Activated T-cell treated with anti-CD3 and anti-CD28 coated beads, Interleukin-2, amount 50 U/mL, for 72 hours (primary cell): ENCODE measurements at places on chromosomes 1 and 21. TPM values are rescaled to one million over a fixed set of nuclear protein-coding genes. Genes with fewer than 3 reads are reported as not detected.

BCAR3 gene
- 3.2 TPM for total RNA-seq

CRNN gene
- total RNA-seq, result not detected

DNA sequence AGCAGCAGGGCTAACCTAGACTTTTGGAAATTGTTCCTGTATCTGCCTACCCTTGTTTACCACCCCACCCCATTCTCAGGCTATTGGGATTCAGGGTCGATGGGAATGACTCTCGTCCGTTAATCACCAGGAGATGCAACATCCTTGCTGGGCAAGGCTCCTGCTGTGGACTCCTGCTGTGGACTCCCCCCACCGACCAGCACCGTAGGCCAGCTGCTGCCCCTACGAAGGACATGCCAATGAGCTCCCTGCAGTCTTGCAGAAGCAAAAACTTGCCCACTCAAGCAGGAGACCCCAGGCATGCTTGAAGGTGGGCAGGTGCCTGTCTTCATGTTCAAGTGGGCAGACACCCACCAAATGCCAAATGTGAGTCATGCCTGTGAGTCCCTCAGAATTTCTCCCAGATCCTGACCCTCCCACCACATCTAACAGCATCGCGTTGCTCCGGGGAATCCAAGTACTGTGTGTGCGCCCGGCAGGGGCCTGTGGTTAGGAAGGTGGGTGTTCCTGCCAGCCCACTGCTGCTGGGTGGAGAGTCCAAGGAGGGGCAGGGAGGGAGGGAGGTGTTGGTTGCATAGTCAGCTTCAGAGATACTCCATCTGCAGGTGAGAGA, 41.7 kb upstream of the SOX13 start:
- no peaks in the 10 kb centered on the region for H3K4me1 ChIP-seq
- H3K27me3 ChIP-seq, result peaks cover 10% of the 10 kb centered on the region
- no peak overlapping the region for H3K4me3 ChIP-seq

- no peak overlapping the region for H3K4me3 ChIP-seq
- H3K36me3 ChIP-seq, result peaks cover 3% of the 10 kb centered on the region
- H3K27me3 ChIP-seq, result peaks cover under 1% of the 10 kb centered on the region
- peaks cover 15% of the 10 kb centered on the region for H3K4me1 ChIP-seq
- H3K27ac ChIP-seq, result peak overlapping the region; percentile 76
- peak; percentile 17 for DNase-seq
Measured at GRCh38 chr1:234260578-234260977, 112.7 kb upstream of the COA6 start.

- H3K27ac ChIP-seq, result no peak overlapping the region
- H3K36me3 ChIP-seq, result no peaks in the 10 kb centered on the region
- H3K4me1 ChIP-seq, result no peaks in the 10 kb centered on the region
- H3K4me3 ChIP-seq, result no peak overlapping the region
- peaks cover 34% of the 10 kb centered on the region for H3K27me3 ChIP-seq
Measured at GRCh38 chr1:99648107-99648506, 2.2 kb downstream of the PALMD start.
